Left lung (tissue), 14 donors: ENCODE measurements at places on chromosomes 5 and 9.
A peak's percentile ranks its signal among the peaks of the same experiment; 100 is the strongest.

DNA sequence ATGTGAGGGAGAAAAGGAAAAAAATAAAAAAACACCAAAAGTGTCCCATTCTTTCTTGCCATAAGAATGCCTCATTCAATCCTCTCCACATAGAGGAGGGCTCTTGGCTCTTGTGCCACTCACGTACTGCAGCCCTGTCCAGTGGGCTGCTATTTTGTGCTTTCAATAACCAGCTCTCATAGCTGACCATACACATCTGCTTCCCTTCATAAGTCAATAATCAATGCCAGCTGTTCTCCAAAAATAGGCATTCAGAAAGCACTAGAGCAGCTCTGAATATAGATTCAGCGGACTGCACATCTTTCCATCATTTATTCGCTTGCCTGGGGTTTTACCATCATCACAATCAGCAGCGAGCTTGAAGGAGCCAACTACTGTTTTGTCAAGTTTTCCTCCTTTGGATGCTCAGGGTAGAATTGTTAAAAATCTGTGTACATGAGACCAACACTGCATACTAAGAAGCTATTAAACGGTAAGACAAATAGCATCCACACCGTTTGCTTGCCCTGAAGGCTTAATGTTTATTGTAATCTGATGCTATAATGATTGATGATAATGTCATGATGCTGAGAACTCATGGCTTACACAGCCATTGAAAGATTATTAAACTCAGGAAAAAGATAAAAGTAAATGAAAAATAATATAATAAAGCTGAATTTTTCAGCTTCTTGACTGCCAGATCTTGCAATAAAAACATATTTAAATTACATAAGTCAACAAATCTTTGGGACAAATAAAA lies 80.0 kb downstream of the OXCT1 start:
- H3K36me3 ChIP-seq, result peaks cover 4% of the 10 kb centered on the region
- no peaks in the 10 kb centered on the region for H3K27me3 ChIP-seq
- DNase-seq, result no peak
- H3K4me1 ChIP-seq, result no peaks in the 10 kb centered on the region
- H3K4me3 ChIP-seq, result no peak overlapping the region
- H3K27ac ChIP-seq, result no peak overlapping the region

- no peak overlapping the region for H3K27ac ChIP-seq
- H3K36me3 ChIP-seq, result no peaks in the 10 kb centered on the region
- no peak for DNase-seq
- no peaks in the 10 kb centered on the region for H3K4me1 ChIP-seq
- H3K4me3 ChIP-seq, result no peak overlapping the region
Observed at GRCh38 chr5:81435023-81435422, 41.1 kb upstream of the ACOT12 start.

GRCh38 chr9:97830884-97831829 lies 21.9 kb upstream of the FOXE1 start:
- DNase-seq, result no peak
- peaks cover 2% of the 10 kb centered on the region for H3K27me3 ChIP-seq
- no peak overlapping the region for H3K4me3 ChIP-seq
- H3K4me1 ChIP-seq, result peaks cover 4% of the 10 kb centered on the region

- peaks cover 39% of the 10 kb centered on the region for H3K4me1 ChIP-seq
- peak; percentile 71 for DNase-seq
- H3K4me3 ChIP-seq, result peak overlapping the region; percentile 60
- H3K27ac ChIP-seq, result peak overlapping the region; percentile 79
Observed at GRCh38 chr9:121598965-121599871, 52.2 kb upstream of the DAB2IP start.

DNA sequence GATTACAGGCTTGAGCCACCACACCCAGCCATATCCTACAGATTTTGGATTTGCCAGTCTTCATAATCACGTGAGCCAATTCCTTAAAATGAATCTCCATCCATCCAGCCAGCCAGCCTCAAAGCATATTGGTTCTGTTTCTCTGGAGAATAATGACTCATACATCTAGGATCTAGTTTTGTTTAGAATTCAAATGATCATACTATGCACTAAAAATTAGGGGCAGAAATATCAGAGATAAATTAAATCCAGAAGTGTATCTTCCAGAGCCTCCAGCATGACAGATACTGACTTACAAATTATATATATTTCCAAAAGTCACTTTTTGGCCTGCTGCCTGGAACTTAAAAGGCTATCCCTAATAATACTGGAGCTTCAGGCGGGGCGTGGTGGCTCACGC lies 119.1 kb upstream of the NR5A1 start:
- no peak overlapping the region for H3K27ac ChIP-seq
- no peaks in the 10 kb centered on the region for H3K4me1 ChIP-seq
- no peak overlapping the region for H3K4me3 ChIP-seq
- no peaks in the 10 kb centered on the region for H3K36me3 ChIP-seq

GRCh38 chr9:92607088-92607487 lies 62.8 kb downstream of the IPPK start:
- no peaks in the 10 kb centered on the region for H3K36me3 ChIP-seq
- no peak overlapping the region for H3K27ac ChIP-seq
- DNase-seq, result no peak
- H3K4me3 ChIP-seq, result no peak overlapping the region

DNA sequence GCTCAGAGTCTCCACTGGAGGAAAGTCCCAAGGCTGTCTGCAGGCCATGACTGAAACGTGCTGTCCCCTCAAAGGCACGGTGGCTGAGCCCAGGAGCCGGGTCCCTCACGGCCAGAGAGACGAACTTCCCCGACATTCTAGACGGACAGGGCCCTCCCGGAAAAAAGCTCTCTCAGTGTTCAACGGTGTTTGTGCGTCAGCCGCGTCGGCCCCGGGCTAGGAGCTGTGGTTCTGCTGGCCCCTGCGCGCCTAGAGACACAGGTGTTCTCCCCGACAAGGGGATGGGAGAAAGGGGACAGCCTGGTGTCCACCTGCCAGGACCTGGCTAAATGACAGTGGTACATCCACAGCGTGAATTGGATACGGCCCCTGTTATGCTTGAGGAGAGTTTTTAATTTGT lies 5.8 kb upstream of the GPSM1 start:
- H3K27ac ChIP-seq, result no peak overlapping the region
- DNase-seq, result peak; percentile 57
- H3K27me3 ChIP-seq, result no peaks in the 10 kb centered on the region
- no peaks in the 10 kb centered on the region for H3K36me3 ChIP-seq
- H3K4me3 ChIP-seq, result no peak overlapping the region

GRCh38 chr5:79020861-79021561 lies 35.9 kb upstream of the ARSB start:
- no peaks in the 10 kb centered on the region for H3K36me3 ChIP-seq
- H3K27ac ChIP-seq, result no peak overlapping the region
- H3K4me1 ChIP-seq, result peaks cover 3% of the 10 kb centered on the region
- H3K4me3 ChIP-seq, result no peak overlapping the region

DNA sequence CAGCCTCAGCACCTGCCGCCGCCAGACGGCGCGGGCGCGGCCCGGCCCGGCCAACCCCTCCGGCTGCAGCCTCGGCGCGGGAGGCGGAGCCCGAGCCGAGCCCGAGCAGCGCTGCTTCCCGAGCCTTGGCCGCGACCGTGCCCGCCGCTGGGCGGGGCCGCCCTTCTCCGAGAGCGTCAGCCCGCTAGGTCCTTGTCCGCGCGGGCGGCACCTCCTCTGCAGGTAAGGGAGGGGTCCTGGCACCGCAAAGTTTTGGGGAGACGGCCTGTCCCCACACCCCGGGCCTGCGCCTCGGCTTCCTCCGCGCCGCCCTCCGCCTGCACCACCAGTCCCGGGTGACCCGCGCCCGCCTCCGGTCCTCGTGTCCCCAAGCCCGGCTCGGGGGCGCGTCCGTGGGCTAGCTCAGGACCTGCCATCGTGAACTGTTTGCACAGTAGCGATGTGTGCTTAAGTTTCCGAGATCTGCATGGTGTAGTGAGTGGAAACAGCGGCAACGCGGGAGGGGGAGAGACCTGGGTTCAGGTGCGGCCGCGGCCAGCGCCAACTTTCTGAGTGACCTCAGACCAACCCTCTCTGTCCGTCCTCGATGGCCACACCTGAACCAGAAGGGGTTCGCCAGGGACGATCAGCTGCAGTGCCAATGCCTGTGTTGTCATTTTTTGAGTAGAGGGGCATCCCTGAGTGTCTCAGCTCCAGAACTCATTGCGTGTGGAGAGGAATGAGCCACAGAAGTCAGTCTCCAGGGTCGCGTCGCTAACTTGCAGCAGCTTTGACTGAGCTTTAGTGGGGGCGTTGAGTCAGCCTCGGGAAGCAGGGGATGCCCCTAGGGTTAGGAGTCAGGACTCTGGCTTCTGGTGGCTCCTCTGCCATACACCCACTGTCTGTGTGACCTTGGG lies at the start of gene FRMPD1:
Gene FRMPD1 (plus strand): TSS at position 82 of the 896 bp plus-strand sequence. CDS start 41,688 bp downstream, outside the sequence.
- H3K4me3 ChIP-seq, result peak within 1 kb of the TSS; percentile 42
- DNase-seq, result peak; percentile 46
- no peak within 1 kb of the TSS for H3K27ac ChIP-seq
- H3K4me1 ChIP-seq, result peaks cover 8% of the 10 kb centered on the region
- H3K27me3 ChIP-seq, result peaks cover 96% of the 10 kb centered on the region

DNA sequence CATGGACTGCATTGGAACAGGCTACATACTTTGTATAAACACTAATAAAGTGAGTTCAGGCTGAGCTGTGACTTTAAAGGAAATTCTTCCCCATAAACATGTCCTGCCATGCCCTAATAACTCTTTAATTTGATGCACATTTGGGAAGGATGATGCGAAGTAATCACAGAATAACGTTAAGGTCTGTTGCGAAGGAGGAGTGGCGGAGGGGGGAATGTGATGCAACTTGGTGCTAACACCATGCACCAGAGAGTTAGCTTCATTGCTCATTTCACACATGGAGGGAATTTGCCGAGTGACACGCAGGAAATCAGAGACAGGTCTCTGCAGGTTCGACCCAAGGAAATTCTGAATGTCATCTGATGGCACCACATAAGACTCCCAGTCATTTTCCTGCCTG lies 32.9 kb downstream of the SLIT3 start:
- H3K36me3 ChIP-seq, result no peaks in the 10 kb centered on the region
- H3K27me3 ChIP-seq, result no peaks in the 10 kb centered on the region
- no peak for DNase-seq
- no peak overlapping the region for H3K27ac ChIP-seq

- no peaks in the 10 kb centered on the region for H3K36me3 ChIP-seq
- H3K4me1 ChIP-seq, result no peaks in the 10 kb centered on the region
- no peak overlapping the region for H3K4me3 ChIP-seq
Observed at GRCh38 chr9:9950813-9951212, 662.0 kb downstream of the PTPRD start.

DNA sequence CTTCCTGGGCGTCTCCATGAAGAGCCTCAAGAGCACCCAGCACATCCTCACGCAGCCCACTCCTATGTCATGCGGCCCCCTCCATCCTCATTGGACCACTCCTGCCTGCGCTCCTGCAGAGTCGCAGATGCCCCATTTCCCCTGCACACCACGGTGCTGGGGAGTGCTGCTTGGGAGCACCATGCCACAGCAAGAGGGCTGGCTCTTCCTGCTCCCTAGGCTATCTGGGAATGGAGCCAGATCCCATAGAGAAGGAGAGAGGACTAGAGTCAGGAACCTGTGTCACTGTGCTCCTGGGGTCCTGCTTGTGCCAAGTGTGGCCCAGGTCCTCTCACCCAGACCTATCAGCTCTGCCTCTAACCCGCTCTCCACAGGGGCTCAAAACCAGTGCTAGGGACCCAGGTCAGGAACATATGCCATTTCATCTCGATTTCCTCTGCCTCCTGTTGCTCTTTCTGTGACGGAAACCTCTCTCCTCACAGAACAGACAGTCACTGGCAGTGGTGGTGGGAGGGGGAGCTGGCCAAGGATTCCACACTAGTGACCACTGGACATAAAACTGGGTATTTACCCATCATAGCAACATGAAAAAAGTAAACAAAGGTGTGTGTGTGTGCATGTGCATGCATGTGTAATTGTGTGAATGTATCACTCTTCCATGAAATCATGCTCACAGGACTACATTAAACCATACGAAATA lies 178.4 kb downstream of the TTLL11 start:
- no peaks in the 10 kb centered on the region for H3K27me3 ChIP-seq
- H3K27ac ChIP-seq, result no peak overlapping the region
- H3K36me3 ChIP-seq, result no peaks in the 10 kb centered on the region
- H3K4me1 ChIP-seq, result no peaks in the 10 kb centered on the region

DNA sequence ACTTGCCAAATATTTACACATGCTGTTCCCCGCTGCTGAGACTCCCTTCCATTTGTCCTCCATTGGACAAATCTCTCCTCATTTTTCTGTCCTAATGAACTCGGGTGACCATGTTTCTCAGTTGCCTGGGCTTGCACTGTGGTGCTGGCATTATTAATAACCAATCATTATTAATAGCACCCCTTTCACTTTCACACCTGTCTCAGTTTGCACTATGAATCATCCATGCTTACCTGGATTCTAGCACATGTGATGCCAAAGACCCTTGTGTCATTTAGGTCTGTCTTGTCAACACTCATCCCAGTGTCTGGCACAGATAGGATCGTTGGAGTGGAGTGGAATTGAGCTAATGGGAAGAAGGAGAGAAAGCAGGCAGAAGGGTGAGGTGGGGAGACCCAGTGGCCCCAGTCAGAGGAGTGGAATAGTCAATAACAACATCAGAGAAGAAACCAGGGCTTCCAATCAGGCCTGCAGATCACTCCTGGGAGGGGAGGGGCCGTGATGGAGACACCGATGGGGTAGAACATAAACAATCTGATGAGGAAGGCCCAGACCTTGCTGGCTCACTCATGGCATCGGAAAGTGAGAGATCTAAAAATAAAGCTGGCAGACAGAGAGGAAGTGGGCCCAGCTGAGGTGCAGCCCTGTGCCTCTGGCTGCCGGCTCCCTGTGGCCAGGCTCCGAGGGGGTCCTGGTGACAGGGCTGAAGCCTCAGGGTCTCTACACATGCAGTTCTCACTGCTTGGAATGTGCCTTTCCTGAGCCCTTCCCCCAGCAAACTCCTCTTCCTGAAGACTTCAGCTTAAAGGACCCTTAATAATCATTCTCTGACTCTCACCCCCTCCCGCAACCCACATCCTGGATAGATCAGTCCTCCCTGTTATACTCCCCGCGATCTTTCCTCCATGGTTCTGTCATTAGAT lies 33.5 kb upstream of the CRB2 start:
- DNase-seq, result no peak
- no peak overlapping the region for H3K4me3 ChIP-seq
- H3K4me1 ChIP-seq, result peaks cover 18% of the 10 kb centered on the region
- no peaks in the 10 kb centered on the region for H3K36me3 ChIP-seq
- H3K27ac ChIP-seq, result no peak overlapping the region
